ENCODE measurements at places on chromosomes 12 and 14. TPM values are rescaled to one million over a fixed set of nuclear protein-coding genes. Genes with fewer than 3 reads are reported as not detected.

MAP3K9 gene
- 0.55 TPM for total RNA-seq

HAL gene
- total RNA-seq: not detected

APOF gene
- total RNA-seq: not detected

RTL1 gene
- total RNA-seq: not detected

DEPDC4 gene
- total RNA-seq: not detected

SLC4A8 gene
- 0.71 TPM for total RNA-seq

DEGS2 gene
- 0.54 TPM for total RNA-seq

SYNE3 gene
- total RNA-seq: 5.6 TPM

TMEM179 gene
- total RNA-seq: 1.4 TPM

GRCh38 chr12:56234746-56235436 lies 5.0 kb downstream of the SLC39A5 start:
- H3K4me3 ChIP-seq: no peak overlapping the region
- peaks cover 4% of the 10 kb centered on the region for H3K36me3 ChIP-seq
- H3K27ac ChIP-seq: no peak overlapping the region
- no peaks in the 10 kb centered on the region for H3K27me3 ChIP-seq

DNA sequence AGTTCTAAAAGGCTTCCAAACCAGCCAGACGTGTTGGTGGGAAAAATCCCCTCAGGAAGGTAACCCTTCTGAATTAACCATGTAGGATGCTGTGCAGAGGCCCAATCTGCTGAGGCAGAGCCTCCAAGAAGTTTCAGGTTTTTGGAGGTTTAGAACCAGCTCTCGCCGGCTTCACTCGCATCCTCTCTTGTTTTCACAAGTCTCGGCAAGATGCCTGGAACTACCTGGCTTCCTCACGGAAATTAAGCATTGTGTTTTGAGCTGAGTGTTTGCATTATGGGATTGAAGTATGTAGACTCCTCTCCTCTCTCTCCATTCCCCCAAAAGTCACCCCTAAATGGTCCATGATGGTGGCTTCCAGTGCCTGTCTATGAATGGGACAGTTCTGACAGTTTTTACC lies 20.6 kb downstream of the LTBP2 start:
- no peaks in the 10 kb centered on the region for H3K27me3 ChIP-seq
- peak overlapping the region; percentile 77 for H3K27ac ChIP-seq
- no peak overlapping the region for H3K4me3 ChIP-seq
- H3K36me3 ChIP-seq: no peaks in the 10 kb centered on the region

GRCh38 chr12:92547420-92547819 lies 155.4 kb upstream of the PLEKHG7 start:
- H3K4me3 ChIP-seq: no peak overlapping the region
- no peak overlapping the region for H3K27ac ChIP-seq
- H3K27me3 ChIP-seq: no peaks in the 10 kb centered on the region
- no peaks in the 10 kb centered on the region for H3K4me1 ChIP-seq
- H3K36me3 ChIP-seq: no peaks in the 10 kb centered on the region

DNA sequence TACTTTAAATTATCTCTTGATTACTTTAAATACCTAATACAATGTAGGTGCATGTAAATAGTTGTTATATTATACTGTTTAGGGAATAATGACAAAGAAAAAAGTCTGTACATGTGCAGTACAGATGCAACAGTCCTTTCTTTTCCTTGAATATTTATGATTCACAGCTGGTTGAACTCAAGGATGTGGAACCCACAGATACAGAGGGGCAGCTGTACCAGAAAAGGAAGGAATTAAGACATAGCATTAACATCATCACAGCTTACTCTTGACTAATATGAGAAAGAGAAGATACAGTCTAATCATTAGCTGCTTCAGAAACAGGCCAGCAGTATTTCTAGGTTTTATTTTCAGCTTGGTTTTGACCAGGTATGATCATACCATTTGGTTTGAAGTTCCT lies 34.7 kb upstream of the AP4S1 start:
- H3K27ac ChIP-seq: no peak overlapping the region
- H3K4me1 ChIP-seq: peaks cover 38% of the 10 kb centered on the region
- no peaks in the 10 kb centered on the region for H3K36me3 ChIP-seq
- DNase-seq: no peak
- H3K27me3 ChIP-seq: no peaks in the 10 kb centered on the region

- DNase-seq: no peak
- peak overlapping the region; percentile 91 for H3K4me3 ChIP-seq
- H3K27me3 ChIP-seq: no peaks in the 10 kb centered on the region
- H3K4me1 ChIP-seq: peaks cover 20% of the 10 kb centered on the region
- no peak overlapping the region for H3K27ac ChIP-seq
Observed at GRCh38 chr14:58639842-58640484, 2.2 kb downstream of the DACT1 start.

- DNase-seq: no peak
- H3K27me3 ChIP-seq: no peaks in the 10 kb centered on the region
- no peaks in the 10 kb centered on the region for H3K36me3 ChIP-seq
- H3K27ac ChIP-seq: no peak overlapping the region
- H3K4me3 ChIP-seq: no peak overlapping the region
Observed at GRCh38 chr12:94172031-94172430, 23.7 kb downstream of the PLXNC1 start.

- no peaks in the 10 kb centered on the region for H3K36me3 ChIP-seq
- no peaks in the 10 kb centered on the region for H3K27me3 ChIP-seq
- no peak overlapping the region for H3K27ac ChIP-seq
Observed at GRCh38 chr14:36086629-36087395, 89.7 kb downstream of the PTCSC3 start.

- no peaks in the 10 kb centered on the region for H3K27me3 ChIP-seq
- peaks cover 47% of the 10 kb centered on the region for H3K4me1 ChIP-seq
- peak overlapping the region; percentile 94 for H3K27ac ChIP-seq
- H3K4me3 ChIP-seq: peak overlapping the region; percentile 88
- DNase-seq: no peak
Observed at GRCh38 chr14:94081386-94081820, 293 bp downstream of the IFI27L1 start.

DNA sequence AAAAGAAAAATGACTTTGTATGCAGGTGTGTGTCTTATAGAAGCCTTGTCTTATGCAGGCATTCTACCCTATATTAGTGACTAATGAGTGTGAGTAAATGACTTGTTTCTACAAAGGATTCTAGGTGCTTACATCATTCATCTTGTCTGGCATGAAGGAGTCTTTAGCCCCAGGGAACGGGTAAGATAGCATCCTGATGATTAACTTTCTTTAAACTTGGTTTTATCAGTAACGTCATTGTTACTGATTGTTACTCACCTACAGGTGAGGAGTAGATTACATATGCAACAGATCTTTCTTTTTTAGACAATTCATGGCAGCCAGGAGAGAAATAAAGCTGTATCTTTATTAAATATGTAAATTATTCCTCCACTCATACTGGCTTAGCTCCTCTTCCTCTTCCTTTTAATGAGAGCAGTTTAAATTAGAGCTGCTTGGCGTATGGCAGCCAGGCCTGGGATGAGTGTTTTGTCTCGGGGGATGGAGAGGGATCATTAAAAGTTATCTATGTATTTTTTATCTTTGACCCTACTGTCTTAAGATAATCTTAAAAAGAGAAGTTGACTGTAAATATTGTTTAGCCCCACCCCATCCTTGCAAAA lies 57.2 kb upstream of the ATP2A2 start:
- no peak overlapping the region for H3K4me3 ChIP-seq
- H3K27me3 ChIP-seq: no peaks in the 10 kb centered on the region
- no peaks in the 10 kb centered on the region for H3K36me3 ChIP-seq
- peak overlapping the region; percentile 46 for H3K27ac ChIP-seq
- DNase-seq: no peak

- no peak overlapping the region for H3K27ac ChIP-seq
- DNase-seq: no peak
- H3K36me3 ChIP-seq: no peaks in the 10 kb centered on the region
- H3K27me3 ChIP-seq: no peaks in the 10 kb centered on the region
Observed at GRCh38 chr14:21894003-21894897, 220.6 kb upstream of the OR4E1 start.

DNA sequence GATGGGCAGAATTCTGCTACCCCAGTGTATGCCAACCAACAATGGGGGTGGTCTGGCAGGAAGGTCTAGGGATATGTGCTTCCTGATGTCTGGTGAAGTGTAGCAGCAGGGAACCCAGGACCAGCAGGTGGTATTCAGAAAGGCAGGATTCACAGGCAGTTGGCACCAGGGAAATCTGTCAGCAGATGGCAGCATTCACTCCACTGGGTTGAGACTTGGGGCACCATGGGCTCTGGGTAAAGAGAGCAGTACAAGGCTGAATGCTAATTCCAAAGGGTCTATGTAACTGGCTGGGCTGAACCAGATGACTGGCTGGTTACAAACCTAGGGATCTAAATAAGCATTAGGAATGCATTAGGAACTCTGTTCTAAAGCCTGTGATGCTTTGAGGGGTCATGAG lies 466.9 kb upstream of the STXBP6 start:
- no peak overlapping the region for H3K27ac ChIP-seq
- H3K4me1 ChIP-seq: no peaks in the 10 kb centered on the region
- H3K36me3 ChIP-seq: no peaks in the 10 kb centered on the region
- DNase-seq: no peak
- no peak overlapping the region for H3K4me3 ChIP-seq
